ENCODE measurements at places on chromosomes 6 and 20.

GRCh38 chr20:46774943-46775560 is 65.6 kb downstream of the SLC2A10 start:
- DNase-seq = no peak

GRCh38 chr20:48492015-48492714 is 335.6 kb downstream of the PREX1 start:
- DNase-seq = no peak

DNA sequence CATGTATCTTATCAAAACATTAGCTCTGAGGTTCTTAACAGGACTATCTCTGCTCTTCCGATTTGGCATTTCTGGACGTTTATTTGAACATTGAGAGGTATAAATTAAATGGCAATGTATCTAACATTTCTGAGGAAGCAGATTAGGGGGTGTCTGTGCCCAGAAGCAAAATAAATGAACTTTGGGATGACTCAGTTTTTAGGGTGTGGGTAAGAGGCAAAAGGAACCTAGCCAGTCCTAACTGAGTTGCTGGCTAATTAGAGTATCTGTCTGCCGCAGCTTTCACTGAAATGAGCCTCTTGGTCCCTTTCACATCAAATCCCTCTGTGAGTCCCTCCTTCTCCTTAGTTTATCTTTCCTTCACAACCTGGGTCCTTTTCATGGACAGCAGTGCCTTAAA is 1.1 kb downstream of the RNF144B start:
- peak; percentile 69 for DNase-seq

- DNase-seq = peak; percentile 79
Measured at GRCh38 chr6:156131221-156131903, 645.8 kb upstream of the ARID1B start.

DNA sequence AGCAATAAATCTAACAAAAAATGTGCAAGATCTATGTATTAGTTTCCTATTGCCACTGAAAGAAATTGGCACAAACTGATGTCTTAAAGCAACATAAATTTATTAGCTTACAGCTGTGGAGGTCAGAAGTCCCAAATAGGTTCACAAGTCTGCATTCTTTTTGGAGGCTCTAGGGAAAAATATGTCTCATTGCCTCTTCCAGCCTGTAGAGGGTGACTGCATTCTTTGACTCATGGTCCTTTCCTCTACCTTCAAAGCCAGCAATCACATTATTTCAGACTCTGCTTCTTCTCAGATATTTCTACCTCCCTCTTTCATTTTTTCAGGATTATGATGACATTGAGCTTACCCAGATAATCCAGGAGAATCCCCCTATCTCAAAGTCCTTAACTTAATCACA is 1531.1 kb downstream of the KHDRBS2 start:
- no peak for DNase-seq

DNA sequence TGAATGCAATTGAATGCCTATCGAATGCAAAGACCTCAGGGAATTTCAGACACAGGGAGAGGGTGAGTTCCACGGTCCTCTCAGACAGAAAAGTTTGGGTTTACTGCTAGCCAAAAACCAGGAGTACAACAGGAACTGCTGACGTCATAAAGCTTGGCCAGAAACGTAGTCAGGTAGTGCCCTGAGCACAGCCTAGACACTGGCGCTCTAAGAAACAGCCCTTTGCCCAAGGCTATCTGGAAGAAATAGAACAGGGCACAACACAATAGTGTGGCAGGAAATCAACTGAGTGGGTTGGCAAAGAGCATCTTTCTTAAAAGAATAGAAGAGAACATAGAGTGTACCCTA is 58.0 kb downstream of the GFOD1 start:
- DNase-seq = no peak

- DNase-seq = no peak
Measured at GRCh38 chr6:157552081-157552747, 171.2 kb downstream of the ZDHHC14 start.

- DNase-seq = no peak
Measured at GRCh38 chr6:149977221-149977620, 13.5 kb downstream of the ULBP1 start.

- DNase-seq = no peak
Measured at GRCh38 chr6:85620308-85620707, 22.4 kb downstream of the SYNCRIP start.

GRCh38 chr6:89834884-89835792 is 5.5 kb downstream of the CASP8AP2 start:
- DNase-seq = peak; percentile 15

GRCh38 chr20:19889011-19889953 is 127.9 kb upstream of the NAA20 start:
- DNase-seq = no peak

DNA sequence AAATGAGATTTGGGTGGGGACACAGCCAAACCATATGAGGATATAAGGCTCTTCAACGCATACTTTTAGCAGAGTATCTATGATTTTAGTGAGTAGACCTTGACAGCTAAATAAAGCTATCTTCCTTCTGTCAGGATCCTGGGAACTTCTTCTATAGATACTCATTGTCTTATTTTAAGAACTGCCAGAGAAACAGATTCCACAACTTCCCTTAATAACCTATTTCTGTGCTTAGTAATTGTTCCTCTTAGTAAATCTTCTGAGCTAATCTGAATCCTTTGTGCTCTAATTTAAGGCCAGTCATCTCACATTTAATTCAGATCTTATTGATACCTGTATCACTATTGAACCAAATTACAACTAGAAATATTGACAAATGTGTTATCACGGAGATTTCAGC is 64.0 kb upstream of the CEP85L start:
- DNase-seq = no peak

DNA sequence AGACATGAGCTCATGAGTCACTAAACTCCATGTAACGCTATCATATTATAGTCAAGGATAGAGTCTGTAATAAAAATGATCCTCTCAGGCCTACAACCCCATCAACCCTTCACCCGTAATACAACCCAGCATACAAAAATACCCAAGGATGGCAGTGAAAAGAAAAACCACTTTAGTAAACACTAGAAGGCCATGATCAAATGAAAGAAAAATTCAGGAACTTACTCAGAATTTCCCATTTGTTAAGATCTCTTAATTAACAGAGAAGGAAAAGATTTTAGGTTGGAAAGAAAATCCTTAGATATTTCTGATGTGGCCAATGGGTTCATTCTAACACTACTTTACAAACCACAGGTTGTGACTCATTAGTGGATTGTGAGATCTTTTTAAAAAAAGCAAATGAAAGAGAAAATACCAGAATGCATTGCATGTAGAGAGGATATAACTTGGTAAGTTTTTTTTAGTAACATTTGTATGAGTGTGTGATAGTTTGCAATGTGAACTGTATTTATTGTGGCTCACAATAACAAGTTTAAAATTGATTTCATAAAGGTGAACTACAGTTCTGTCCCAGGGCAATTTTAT is 8.0 kb upstream of the UBE2J1 start:
- DNase-seq = no peak

GRCh38 chr20:4190792-4191519 is 175.6 kb upstream of the RNF24 start:
- peak; percentile 25 for DNase-seq

DNA sequence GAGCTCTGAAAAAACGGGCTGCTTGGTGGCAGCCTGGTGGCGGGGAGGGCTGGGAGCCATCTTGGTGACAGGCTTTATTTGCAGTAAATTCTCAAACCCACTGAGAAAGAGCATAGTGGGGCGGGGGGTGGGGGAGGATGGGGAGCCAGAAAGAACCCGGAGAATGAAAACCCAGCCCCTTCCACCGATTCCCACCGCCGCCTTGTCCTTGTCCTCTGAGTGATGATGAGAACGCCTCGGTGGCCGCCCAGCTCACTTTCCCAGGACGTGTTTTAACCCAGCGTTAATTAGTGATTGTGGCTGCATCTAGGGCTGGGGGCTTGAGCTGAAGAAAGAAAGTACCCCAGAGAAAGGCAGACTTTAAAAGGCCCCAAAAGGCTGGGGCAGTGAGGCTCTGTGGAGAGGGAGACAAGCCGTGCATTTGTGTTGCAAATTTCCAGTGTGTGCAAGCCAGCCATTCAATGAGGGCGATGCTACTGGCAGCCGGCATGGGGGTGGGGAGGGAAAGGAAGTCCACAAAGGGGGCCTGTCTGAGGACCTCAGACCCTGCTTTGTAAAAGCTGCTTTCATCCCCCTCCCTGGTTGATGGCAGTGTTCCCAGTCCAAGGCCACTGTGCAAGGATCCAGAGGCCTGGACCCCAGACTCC is 6.2 kb upstream of the GHRH start:
- no peak for DNase-seq

GRCh38 chr6:37579444-37580067 is 79.9 kb upstream of the CCDC167 start:
- DNase-seq = no peak

- peak; percentile 6 for DNase-seq
Measured at GRCh38 chr6:124955108-124955856, 7.0 kb upstream of the RNF217 start.
